NCI-H2029 (cell line): ENCODE measurements at places on chromosomes 11 and 22.

DNA sequence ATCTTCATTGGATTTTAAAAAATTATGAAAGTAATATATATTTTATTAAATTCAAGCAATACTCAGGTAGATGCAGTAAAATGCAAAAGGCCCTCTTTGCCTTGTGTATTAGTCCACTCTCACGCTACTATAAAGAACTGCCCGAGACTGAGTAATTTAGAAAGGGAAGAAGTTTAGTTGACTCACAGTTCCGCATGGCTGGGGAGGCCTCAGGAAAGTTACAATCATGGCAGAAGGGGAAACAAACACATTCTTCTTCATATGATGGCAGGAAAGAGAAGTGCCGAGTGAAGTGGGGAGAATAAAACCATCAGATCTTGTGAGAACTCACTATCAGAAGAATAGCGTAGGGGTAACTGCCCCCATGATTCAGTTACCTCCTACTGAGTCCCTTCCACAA lies 130.8 kb downstream of the HIPK3 start:
- DNase-seq = no peak

GRCh38 chr11:133222425-133223330 lies 309.6 kb downstream of the OPCML start:
- no peak for DNase-seq

- no peak for DNase-seq
These were observed 112.1 kb downstream of the RPL27A start for GRCh38 chr11:8794677-8795103.

- no peak for DNase-seq
These were observed 27.9 kb downstream of the ADAMTS15 start for GRCh38 chr11:130476200-130476921.

DNA sequence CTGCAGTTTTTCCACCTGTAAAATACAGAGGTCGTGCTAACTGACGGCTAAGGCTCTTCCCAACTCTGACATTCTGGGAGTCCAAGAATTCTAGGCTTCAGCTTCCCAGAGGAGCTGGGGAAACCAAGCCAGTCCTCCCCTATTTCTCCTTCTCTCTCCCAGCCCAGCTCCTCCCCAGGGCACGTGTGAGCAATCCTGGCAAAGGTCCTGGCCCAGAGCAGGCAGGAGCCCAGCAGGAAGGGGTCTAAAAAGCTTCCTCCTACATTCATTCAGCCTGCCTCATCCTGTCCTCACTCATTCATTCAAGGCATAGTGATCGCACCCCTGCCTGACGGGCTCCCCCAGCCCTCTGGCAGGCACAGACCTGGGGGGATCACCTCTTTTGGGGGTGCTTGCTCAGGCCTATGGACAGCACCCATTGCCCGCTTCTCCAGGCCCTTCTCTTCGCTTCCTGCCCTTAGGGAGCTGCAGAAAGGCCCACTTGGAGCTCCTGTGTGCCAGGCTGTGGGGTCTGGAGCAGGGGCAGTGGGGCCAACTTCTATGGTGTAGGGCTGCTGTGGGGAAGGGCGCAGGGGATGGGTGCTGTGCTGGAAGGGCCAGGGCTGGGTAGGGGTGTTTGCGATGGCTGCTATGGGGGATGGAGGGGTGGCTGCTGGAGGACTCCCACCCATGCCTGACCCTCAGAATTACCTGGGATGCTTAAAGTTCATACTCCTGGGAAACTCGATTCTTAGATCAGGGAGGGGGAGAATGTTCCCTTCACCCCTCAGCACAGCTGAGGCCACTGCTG lies 9.8 kb downstream of the KCNC1 start:
- DNase-seq = no peak

DNA sequence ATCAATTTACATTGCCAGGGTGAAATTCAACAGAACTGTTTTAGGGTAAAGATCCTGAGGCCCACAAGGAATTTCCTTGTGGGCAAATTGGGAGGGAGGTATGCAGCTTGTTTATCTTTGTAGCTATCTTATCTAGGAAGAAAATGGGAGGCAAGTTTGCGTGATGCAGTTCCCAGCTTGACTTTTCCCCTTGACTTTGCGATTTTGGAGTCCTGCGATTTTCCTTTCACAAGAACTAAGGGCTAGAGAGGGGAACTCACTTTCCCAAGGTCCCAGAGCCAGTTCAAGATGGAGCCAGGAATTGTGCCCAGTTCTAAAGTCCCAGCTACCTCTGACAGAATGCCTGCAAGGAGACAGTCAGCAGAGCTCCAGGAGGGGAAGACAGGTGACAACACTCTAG lies 30.7 kb downstream of the RIBC2 start:
- no peak for DNase-seq

DNA sequence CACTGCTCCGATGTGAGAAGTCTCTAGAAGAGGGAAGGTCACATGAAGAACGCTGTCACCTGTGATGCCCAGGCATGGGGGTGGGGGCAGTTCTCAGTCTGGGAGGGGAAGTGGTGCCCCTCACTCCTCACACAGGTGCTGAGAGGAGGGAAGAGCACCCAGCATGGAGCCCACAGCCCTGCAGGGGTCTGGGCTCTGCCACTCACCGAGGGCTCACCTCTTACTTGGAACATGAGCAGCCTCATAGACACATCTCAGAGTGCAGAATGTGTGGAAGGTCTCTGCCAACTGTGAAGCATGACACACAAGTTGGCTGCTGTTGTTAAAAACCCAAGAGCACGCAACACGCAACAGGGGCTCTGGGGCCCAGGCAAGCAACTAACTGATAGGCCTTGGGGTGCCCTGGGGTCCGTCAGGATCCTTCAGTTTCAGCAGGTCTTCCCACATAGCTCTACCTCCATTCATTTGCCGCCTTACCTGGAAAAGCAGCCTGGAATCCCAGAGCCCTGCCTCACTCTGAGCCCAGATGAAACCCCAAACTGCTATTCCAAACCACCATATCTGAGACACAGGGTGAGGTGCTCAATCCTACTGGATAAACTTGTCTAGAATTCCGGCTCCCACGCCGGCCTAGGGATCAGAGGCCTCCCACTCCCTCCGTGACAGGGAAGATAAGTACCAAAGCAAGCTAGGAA lies 17.5 kb upstream of the TMPRSS4 start:
- DNase-seq = no peak

GRCh38 chr11:128151780-128152179 lies 435.6 kb downstream of the ETS1 start:
- DNase-seq = no peak

DNA sequence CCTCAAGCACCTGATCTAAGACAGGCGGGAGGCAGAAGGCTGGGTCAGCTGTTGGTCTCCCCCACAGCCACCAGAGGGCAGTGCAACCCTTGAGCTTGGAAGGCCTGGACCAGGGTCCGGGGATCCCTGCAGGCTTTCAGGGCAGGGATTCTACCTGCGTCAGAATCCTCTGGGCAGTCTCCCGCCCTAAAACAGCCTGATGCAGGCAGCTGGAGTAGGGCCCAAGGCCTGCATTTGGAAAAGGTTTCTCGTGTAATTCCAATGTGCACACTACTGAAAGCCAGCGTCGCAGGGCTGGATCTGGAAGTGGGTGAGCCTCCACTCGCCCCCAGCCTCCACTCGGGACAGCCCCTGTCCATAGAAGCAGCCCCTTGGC lies 31.8 kb downstream of the BID start:
- DNase-seq = peak; percentile 70

- no peak for DNase-seq
These were observed 13.8 kb upstream of the MB start for GRCh38 chr22:35630891-35631290.

GRCh38 chr22:25095869-25096268 lies 103.8 kb upstream of the CRYBB3 start:
- DNase-seq = no peak

DNA sequence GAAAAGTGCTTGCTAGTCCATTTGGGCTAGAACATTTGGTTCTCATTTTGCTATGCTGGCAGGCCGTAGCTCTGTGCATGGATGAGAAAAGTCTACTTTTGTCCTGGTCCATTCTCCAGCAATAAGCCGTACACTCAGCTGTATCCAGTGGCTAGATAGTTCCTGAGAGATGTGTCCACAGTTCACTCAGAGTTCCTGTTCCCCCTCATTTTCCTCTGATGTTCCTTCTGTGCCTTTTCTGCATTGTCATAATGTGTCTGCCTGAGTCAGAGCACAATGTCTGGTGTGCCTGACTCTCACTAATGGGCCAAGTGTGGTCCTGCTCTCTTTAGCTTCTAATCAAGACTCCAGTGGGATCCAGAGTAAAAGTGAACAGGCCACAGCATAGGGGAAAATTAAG lies 215.7 kb upstream of the CTSC start:
- DNase-seq = no peak

DNA sequence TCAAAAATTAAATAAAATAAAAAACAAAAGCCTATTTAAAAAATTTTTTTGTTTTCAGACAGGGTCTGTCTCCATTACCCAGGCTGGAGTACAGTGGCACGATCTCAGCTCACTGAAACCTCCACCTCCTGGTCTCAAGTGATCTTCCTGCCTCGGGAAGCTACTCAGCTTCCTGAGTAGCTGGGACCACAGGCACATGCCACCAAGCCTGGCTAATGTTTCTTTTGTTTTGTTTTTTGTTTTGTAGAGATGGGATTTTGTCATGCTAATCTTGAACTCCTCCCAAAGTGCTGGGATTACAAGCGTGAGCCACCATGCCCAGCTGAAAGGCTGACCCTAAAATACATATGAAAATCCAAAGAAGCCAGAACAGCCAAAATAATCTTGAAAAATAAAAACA lies 20.4 kb upstream of the L3MBTL2 start:
- no peak for DNase-seq

- DNase-seq = no peak
These were observed 5.3 kb upstream of the BRSK2 start for GRCh38 chr11:1384199-1384970.

DNA sequence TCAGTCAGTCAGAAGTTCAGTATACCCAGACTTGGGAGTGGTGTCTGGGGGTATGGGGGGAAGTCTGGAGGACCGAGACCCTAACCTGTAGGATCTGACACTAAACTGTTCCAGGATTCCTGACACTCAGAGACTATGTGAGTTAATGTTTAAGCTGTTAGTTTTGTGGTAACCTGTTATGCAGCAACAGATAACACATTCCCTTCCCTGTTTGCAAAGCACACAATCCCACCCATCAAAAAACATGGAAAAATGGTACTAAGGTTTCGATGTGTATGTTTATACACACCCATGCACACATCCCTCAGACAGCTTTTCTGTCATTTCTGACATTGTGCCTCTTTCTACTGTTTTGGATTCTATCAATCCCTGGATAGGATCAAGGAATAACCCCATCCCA lies 27.6 kb downstream of the ZNF280B start:
- DNase-seq = no peak

DNA sequence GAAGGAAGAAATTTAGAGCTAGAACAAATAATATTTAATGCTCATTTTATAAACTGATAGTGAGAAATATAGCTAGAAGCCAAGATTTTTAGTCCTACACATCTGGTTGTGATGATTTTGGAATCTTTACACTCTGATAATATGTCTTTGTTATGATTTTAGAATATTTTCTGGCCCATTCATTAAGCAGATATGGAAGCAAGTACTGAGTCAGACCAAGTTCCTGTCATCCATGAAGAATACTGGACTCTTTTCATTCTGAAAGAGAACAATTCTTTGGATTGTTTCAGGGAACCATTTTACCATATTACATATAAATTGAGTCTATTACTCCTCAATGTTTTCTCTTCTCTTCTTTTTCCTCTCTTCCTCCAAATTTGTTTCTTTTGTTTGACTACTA lies 227.4 kb downstream of the TMEM135 start:
- DNase-seq = no peak

DNA sequence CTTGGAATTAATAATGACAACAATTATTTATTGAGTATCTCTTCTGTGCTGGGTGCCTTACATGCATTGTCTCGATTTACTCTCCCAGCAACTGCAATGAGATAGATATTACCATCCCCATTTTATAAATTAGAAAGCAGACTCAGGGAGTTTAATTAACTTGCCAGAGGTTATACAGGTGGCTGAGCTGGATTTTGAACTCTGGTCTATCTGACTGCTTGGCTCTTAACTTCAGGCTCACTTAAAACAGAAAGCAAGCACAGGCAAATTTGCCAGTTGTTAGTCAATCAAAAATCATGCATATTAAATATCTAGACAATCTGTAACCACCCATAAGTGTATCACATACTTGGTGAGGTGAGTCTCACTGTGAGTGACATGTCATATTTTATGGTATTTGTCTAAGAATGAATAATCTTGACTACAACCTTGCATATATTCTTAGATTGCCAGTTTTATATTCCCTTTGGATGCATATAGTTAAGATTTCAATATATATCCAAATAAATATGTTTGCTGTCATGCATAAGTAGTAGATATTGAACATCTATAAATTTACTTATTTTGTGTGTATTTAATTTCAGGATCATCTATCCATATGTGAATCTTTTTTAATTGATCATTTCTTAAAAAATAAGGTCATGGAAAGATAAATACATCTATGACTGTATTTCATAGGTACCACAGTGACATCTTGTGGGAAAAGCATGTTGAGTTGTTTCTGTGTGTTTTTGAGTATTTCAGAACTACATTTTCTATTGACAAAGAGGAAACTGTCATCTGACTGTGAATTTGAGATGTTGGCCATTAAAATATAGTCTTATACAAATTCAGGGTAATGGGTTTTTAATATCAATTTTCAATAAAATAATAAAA lies 112.0 kb upstream of the ARHGAP42 start:
- DNase-seq = no peak

DNA sequence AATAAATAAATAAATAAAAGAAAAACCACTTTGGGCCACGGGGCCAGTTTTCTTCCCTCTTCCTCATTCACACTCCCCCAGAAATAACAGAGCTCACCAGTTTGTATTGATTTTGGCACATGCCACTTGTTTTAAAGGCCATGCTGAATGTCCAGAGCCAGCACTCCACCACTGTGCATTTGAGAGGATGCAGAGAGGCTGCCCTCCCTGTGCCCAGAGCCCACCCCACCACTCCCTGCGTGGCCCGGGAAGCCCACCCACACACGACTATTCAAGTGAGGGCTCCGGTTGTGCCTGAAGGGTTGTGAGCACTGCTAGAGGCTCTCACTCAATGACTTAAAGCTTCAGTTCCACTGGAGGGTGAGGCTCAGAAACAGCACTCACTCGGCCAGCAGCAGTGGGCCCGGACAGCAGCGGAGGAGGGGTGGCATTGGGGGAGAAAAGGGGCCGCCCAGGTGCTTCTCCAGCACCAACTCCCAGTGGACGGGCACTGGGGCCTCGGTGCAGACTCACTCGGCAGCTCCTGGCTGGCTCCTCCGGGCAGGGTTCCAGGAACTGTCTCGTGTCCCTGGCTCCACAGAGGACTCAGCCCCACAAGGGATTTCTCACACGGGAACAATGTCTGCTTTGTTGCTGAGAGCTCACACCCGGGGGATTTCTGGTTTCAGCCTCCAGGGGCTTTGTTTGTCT lies 112.7 kb downstream of the SHANK2 start:
- peak; percentile 42 for DNase-seq

GRCh38 chr11:69041516-69041915 lies 7.2 kb upstream of the TPCN2 start:
- DNase-seq = no peak

- no peak for DNase-seq
These were observed 23.8 kb downstream of the FSHB start for GRCh38 chr11:30254307-30255298.

- peak; percentile 15 for DNase-seq
These were observed 3.1 kb downstream of the AKIP1 start for GRCh38 chr11:8913961-8914660.

GRCh38 chr11:96001037-96001436 lies 77.1 kb upstream of the MTMR2 start:
- no peak for DNase-seq

GRCh38 chr11:108873310-108873709 lies 208.4 kb downstream of the DDX10 start:
- DNase-seq = no peak

GRCh38 chr11:103546236-103546635 lies 437.0 kb downstream of the DYNC2H1 start:
- no peak for DNase-seq
